Stimulated activated CD8-positive, alpha-beta memory T cell treated with anti-CD3 and anti-CD28 coated beads, Interleukin-4, amount 100 ng/mL, for 1 hour (primary cell): ENCODE measurements at places on chromosomes 5 and 9.

DNA sequence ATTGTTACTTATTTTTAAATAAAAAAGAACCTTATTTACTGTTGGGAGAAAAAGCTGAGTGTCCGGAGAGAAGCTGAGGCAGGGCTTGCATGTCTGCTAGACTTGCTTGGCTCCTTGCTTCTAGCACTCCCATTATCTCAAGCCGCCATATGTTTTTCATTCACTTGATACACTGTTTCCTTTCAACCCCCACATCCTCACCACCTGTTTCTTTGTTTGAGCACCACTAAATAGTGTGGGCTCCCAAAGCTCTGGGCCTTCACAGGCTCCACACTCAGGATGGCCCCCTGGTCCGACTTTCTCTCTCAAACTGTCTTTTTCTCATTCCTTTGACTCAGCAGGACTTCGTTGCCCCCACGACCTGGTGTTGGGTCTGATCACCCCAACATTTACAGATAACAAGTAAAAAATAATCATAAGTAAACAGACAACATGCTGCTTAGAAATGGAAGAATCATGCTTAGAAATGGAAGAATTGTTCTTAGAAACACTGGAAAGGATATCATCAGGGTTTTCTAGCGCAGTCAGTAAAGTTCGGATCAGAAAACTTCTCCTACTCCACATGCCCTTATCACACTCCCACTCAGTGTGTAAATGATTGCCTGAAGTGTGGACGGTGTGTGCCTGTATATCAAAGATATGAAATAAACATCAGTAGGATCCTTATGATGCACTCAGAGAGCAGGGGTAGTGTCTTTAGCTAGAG is 58.5 kb downstream of the APTX start:
- no peak for DNase-seq

GRCh38 chr9:37575511-37575914 is 667 bp downstream of the FBXO10 start:
- DNase-seq, result no peak

DNA sequence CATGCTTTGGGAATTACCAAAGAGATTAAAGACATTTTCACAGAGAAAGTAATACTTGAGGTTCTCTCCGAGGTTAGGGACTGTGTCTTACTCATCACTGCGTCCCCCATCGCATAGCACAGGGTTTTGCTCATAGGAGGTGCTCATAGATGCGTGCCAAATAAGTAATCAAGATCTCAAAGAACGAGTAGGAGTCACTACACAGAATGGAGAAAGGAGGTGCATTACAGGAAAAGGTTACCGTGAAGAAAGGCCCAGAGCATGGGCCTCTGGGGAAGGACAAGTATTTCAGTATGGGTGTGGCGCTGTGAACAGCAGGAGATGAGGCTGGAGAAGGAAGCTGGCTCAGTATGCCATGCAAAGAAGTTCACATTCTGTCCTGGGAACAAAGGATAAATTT is 182.4 kb downstream of the ACTL7B start:
- no peak for DNase-seq

DNA sequence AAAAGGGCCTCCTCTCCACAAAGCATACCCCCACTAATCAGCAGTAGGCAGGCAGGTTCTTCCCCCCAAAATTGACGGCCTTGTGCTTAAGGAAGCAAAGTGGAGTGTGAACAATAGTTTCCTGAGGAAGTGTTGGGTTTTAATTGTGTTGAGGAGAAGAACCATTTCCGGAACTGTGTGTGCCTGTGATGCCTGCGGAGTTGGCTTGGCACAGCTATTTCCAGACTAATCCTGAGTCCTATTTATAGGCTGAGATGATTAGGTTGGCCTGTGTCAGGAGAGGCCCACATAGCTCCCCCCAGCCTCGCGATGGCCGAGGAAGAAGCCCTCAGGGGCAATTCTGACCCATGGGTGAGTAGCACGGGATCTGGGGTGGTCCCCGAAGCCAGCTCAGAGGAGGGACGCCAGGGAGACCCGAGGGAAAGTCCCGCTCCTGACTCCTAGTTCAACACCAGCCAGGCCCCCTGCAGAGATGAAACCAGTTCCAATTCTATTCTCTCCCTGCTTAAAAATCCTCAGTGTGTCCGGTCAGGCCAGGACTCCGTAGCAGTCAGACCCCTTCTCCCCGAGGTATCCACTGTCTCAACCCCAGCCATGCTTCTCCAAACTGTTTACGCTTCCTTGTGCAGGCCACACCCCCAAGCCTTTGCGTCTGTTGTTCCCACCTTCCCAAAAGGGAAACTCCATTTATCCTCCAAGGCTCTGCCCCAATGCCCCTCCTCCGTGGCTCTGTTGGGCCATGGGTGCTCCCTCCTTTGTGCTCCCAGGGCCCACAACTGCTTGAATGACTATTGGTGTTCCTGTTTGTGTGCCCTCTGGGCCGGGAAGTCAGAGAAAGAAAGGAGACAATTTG is 18.1 kb downstream of the GSN start:
- no peak for DNase-seq

GRCh38 chr9:1619915-1620710 is 395.0 kb upstream of the SMARCA2 start:
- DNase-seq, result no peak

- no peak for DNase-seq
Measured at GRCh38 chr9:128405780-128406171, 14.9 kb upstream of the CERCAM start.

- no peak for DNase-seq
Measured at GRCh38 chr9:124873664-124874063, 11.7 kb downstream of the ARPC5L start.

- no peak for DNase-seq
Measured at GRCh38 chr9:21688108-21689102, 114.0 kb upstream of the MTAP start.

- DNase-seq, result no peak
Measured at GRCh38 chr9:92608241-92608908, 61.6 kb downstream of the IPPK start.

DNA sequence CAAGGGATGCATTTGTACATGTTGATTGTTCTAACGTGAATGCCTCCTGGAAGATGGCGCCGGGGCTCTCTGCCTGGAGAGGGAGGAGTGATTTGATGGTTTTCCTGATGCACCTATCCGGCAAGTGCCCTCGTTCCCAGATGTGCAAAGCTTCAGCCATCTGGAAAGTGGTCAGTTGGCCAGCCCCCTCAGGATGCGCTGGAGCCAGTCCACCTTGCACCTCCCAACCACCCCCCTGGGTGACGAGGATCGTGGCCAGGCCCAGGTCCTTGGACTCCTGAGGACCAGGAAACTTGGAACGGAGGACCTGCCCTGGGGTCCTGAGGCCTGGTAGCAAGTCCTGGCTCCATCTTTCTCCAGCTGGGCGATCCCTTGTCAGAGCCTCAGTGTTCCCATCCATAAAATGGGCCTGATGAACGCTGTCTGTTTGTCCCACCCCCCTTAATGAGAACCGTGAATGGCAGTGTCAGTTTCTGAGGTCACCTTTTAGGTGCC is 23.6 kb upstream of the RNU6ATAC start:
- no peak for DNase-seq

DNA sequence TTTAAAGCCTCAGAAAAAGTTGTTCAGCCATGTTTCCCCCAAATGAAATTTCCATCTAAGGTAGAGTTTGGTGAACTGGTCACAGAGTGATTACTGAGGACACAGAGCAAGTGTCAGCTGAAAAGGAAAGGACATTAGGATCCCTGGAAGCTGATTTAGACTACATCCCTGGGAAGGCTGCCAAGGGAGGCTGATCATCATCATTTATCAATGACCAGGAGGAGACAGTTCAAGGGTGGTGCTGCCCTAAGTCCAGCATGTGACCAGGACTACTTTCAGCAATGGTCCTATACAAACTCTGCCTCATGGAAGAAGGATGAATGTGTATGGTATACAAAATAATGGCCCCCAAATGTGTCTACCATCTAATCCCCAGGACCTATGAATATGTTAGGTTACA is 120.6 kb downstream of the PIK3R1 start:
- DNase-seq, result no peak

DNA sequence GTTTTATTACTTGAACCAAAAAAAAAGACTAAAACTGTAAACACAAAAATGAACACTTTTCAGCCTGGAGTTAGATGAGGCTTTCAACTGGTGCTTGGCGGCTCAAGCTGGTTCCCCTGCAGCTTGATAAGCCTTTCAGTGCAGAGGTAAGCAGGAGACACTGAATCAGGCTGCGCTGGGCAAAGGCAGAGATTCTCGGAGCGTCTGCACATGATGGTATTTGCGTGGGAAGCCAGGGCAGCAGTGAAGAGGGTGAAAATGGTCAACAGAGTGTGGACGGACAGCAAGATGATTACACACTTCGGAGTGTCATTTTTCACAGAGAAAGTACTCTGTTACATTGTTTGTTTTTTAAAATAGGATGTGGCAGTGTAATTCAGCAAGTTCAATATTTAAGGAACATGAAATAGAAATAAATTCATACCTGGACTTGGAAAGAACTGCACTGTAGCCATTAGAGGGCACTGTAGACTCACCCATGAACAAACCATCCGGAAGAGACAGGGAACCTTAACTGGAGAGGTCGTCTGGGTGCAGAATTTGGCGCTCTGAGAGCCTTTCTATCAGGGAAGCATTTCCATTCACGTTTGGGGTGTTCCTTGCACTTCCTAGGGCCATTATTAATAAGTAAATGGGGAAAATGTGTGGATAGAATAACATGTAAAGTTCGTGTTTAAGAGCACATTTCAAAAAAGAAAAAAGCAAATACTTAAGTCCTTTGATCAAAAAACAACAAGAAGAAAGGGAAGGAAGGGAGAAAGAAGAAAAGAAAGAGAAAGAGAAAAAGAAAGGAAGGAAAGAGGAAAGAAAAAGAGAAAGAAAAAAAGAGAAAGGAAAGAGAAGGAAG is 69.8 kb downstream of the ICE1 start:
- no peak for DNase-seq

DNA sequence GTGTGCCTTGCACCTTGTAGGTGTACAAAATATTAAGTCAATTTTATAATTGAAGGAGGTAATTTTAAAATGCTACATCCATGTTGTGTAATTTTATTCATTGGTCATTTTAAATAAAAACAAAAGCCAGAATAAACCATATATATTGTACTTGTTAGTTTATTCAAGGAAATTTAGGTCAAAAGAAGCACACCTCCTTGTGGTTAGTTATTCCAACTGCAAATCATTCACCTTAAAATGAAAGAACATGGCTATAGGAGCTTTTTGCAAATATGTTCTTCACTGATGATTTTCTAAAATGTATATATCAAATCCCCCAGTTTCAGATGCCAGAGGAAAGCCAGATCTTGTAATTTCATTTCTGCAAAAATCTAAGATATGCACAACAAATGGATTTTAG is 5.4 kb upstream of the MOCS2 start:
- DNase-seq, result no peak

DNA sequence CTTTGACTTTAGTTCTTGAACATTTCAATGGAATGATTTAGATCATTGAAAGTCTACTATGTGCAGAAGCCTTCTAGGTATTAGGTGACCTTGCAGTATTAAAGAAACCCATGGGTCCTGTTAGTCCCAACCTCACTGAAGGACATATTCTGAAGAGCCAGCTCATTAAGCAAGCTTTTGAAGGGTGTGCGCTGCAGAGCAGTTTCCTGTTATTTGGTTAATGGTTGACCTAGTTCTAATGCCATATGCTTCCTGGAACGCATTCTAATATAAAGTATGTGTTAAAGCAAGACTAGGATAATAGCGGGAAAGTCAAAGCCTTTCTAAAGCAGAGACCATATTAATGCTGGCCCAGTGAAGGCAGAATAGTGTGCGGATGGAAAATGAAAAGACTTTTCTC is 20.1 kb downstream of the ZNF462 start:
- DNase-seq, result no peak
